ENCODE measurements at places on chromosomes 6 and 20.

- peak; percentile 85 for DNase-seq
These were observed 52.1 kb downstream of the PTPN1 start for GRCh38 chr20:50562262-50562701.

DNA sequence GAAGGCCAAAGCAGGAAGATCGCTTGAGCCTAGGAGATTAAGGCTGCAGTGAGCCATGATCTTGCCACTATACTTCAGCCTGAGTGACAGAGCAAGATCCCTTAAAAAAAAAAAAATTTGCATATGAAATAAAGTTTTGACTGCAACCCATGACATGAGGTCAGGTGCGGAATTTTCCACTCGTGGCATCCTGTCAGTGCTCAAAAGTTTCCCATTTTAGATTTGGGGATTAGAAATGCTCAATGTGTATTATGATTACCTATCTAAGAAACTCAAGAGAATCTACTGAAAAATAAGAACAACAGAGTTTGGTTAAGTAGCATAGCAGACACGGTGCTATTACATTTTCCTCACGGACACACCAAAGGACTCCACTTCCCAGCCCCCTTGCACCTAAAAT is 11.7 kb downstream of the SLC23A2 start:
- DNase-seq: no peak

GRCh38 chr6:89888871-89889270 is 5.4 kb upstream of the GJA10 start:
- DNase-seq: no peak

DNA sequence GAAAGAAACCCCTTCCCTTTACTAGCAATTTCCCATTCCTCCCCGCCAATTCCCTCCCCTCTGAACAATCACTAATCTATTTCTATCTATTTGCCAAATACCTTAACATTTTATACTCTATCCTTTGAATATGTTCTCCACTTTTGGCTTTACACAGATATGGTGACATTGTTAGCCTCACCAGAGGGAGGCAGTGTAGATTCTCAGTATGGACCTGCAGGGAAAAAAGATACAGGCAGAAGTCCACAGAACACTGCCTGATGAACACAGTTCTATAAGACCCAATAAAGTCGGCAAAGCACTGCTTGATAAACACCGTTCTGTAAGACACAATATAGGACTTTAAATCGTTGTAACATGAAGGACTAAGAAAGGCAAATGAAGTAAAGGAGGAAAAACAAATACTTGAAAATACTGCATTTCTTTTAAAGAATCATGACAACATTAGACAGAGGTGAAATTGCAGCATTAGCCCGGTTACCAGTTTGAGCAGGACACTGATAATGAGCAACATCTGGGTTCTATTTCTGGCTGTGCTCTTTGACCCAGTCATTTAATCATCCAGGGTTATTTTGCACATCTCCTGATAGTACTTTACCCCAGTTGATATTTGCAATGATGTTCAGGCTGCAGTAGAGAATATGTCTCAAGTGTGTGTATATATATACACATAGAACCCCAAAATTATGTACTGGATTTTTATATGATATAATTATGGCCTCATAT is 296.8 kb downstream of the UTRN start:
- no peak for DNase-seq

DNA sequence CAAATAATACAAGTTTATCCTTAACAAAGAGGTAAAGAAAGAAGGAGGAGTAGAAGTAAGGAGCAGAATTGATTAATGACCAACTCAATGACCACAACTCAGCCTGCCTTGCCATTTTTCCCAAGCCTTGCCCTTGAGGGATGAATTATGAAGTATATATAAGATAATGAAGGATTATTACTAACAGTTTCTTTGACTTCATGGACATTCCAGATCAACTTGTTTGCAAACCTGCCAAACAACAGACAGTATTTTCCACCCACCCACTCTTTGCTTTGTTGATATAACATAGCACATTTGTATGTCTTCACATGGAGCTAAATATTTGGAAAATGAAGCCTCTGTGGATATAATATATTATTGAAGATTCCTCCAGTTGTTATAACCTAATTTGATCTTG is 9.9 kb upstream of the C6orf141 start:
- no peak for DNase-seq

GRCh38 chr6:25434921-25435320 is 155.7 kb downstream of the CARMIL1 start:
- no peak for DNase-seq

- no peak for DNase-seq
These were observed 56.6 kb upstream of the CD83 start for GRCh38 chr6:14060971-14061370.

GRCh38 chr6:47109281-47109680 is 67.1 kb upstream of the ADGRF1 start:
- no peak for DNase-seq

DNA sequence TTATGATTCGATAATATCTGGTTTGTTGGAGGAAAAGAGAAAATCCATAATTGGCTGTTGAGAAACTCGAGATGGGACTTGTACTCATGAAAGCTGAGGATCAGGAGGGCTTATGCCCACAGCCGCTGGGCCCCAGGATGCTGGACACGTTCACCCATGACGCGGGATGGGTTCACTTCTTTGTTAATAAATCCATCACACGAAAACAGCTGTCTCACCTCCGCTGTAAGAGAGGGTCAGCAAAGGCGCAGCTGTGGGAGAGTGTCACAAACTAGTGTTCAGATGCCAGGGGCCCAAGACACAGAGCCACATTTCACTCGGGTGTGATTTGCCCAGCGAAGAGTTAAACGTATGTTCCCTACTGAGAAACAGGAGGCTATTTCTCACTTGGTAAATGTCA is 315.1 kb downstream of the THBS2 start:
- DNase-seq: no peak

GRCh38 chr6:122401104-122401503 is 1.7 kb downstream of the HSF2 start:
- DNase-seq: no peak

GRCh38 chr6:132780770-132781371 is 17.6 kb downstream of the SLC18B1 start:
- DNase-seq: no peak

DNA sequence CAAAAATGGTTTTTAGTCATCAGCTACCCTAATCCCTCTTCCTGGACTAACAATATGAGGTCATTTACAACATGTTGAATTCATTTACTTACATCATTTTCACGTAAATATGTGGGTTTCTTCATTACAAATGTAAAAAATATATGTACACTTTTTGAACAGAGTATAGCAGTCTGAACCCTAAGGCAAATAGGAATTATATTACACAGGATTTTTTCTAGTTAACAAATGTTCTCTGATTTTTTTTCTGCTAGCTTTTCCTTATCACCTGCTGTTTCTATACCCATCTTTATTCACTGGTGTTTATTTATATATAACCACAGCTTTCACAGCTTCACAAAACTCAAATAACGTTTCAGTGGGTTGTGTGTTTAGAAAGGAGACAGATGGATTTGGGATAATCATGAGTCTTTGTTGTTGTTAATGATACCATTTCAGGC is 21.0 kb upstream of the CD2AP start:
- no peak for DNase-seq

DNA sequence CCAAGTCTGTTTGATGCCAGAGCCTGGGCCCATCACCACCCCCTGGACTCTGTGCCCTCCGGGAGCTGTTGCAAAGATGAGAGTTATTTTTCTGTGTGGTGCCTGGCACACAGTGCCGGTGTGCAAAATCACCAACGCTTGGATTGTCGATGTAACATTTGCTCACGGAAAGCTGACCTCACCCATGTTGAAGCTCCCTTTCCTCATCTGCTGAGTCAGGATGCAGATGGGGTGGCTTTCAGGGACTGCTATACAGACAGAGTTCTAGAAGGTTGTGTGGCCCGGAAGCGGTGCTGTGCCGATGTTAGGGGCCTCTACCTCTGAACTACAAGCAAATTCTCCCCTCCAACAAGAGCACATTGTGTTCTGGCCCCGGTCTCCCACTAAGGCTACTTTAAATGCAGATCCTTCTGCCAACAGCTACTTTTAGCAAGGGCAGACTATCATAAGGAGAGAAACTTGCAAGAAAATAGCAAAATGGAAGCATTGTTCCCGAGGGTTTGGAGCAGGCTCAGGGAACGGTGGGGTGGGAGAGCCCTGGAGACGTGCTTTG is 34.0 kb downstream of the EYA2 start:
- DNase-seq: no peak

DNA sequence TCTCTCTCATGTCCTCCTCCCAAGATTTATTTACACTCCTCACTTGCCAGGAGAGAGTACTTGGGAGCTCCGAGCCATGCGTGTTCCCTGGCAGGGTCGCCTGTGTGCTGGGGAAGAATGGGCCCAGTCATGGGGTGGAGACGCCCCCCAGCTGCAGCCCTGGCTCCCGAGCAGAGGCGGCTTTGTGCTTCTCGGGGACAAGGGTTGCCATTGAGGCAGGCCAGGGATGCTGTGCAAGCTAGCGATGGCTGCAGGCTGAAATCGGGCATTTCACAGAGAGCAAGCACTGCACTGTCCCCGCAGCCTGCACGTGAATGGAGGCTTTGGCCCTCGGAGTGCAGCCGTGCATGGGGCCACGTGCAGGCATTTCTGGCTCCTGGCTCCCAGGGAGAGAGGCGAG is 23.8 kb downstream of the PHACTR3 start:
- no peak for DNase-seq

DNA sequence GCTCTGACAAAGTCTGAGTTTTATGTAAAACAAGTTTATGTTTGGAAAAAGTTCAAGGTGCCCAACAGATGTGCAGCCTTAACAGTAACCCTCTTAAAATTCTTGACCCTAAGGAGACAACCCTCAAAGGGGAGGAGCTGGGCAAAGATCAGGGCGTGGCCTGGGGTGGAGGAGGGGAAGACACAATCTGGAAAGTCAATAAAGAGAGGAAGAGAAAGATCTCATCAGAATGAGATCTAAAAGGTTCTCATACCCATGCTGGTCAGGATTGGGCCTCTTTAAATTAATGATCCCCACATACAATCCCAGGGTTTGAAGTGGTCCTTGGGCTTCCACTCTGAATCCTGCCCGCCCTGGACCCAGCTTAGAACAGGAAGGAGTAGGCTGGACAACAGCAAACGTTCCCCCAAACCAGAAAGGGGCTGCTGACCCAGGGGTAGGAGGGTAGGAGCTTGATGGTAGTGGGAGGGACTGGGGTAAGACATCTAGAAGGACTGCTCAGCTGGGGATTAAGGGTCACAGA is 33.0 kb downstream of the FOXP4 start:
- no peak for DNase-seq

DNA sequence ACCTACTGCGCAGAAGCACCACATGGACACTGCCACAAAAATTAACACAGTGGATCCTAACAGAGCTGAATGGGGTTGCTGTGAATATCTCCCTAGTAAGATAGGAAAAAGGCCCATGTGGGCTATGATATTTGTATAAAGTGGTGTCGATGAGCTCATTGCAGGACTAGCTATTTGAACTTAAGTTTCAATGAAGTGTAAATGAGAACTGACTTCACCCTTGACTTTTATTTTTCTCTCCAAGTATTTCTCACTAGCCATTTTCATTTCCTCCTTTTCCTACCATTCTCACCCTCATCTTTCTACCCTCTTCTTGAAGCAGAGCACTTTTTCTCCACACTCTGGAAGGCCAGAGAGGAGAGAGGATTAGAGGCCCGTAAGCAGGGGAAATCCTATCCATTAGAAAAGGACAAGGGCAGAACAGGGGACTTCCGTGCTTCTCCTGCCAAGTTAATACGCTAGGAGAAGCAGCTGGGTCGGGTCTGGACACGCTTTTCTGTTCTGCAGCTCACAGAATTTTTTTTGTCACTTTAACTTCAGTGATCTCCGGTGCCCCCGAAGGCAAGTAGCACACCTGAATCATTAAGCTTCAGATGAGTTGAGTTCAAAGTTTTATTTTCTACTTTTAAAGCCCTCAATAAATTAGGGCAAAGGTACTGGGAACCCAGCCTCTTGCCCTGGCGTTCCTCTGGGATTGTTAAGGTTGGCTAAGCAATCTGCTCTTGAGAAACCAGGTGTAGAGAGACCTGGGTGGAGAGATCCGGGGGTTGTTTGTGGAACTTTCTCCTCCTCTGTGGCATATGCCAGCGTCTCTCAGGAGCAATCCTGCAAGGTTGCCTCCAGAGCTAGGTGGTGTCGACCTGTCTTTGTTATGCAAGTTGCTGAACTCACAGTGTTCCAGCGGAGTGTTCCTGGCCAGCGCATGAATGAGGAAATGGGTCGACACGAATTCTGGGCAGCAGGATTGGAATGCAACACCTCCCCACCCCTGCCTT is 56.2 kb upstream of the ARID1B start:
- no peak for DNase-seq

DNA sequence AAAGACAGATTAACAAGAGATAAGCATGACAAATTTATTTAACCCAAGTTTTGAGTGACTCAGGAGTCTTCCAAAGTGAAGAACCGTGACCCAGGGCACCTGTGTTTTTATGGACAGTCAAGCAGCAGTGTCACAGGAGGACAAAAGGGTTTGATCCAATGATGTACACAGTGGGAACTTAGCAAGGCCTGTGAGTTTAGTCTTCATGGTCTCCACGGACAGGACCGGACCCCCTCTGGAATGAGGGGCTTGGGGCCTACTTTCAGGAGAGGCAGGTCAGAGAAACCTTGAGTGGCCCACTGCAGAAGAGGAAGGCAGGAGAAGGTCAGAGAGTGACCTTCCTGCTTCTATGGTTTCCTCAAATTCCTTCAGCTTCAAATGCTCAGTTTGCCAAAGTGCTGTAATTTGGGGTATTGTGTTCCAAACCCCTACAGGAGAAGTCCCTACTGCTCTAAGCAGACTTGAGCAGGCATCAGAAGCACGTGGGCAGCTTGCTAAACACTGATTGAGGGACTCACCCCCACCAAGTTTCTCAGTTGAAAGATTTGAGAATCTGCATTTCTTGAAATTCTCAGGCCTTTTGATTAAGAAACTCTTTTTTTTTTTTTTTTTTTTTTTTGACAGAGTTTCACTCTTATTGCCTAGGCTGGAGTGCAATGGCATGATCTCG is 26.4 kb upstream of the ZMYND8 start:
- no peak for DNase-seq

GRCh38 chr6:117653949-117654348 is 21.3 kb upstream of the NUS1 start:
- no peak for DNase-seq

GRCh38 chr20:17868151-17868550 is 100.4 kb downstream of the SNX5 start:
- DNase-seq: no peak
